ENCODE measurements at places on chromosomes 2 and 18. TPM values are rescaled to one million over a fixed set of nuclear protein-coding genes. Genes with fewer than 3 reads are reported as not detected.

DNA sequence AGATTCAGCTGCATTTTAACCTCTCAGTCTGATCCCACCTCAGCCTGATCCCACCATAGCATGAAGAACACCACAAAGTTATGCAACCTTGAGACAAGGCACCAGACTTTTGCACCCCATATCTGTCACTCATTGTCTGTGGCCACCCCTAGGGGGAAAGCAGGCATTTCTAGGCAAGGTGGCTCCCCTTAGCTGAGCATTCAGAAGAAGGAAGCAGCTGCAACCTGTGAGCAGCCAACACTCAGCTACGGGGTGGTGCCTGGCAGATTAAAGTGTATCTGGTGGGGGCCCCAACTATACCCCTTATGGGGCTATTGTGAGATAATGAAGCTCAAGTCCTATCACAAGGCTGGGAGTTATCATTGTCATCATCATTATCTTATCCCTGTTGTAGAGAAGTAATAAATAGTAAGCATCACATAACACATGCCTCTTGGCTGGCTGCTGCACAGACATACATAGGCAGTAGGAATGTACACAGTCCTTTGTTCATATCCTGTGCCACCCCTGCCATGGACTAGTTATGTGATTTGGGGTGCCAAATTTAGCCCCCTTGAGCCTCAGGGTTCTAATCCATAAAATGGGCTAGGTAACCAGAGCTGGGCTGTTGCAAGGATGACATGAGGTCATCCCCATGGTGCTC lies 20.6 kb upstream of the TMEM163 start:
- DNase-seq: no peak

DNA sequence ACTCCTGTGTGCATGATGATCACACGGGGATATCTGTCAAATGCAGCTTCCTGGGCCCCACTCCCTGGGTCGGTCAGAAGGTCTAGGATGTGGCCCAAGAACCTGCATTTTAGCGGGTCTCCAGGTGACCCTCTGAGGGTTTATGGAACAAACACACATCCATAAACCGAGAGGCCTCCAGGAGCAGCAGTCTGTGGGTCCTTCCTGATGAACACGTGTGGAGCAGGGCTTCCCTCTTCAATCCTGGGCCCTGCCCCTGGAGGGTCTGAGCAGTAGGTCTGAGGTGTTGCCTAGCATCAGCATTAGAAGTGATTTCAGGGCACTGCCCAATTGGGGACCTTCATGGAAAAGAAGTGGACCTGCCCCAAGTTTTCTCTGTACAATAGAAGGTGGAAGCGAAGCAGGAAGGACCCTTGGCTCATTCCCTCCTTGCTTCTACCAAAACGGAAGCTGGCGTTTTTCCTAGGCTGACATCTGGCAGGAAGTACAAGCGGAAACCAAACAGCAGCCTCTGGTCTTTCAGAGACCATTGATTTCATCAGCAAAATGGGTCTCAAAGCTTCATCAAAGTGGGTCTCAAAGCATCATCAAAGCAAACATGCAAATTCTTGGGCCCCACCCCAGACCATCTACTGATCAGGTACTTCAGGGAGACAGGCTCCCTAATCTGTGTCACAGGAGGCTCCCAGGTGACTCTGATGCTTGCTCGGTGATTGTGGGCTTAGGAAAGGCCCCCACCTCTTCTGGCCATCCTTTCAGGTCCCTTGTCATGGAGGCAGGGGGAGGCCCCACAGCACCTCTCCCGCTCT lies 30.7 kb downstream of the INO80C start:
- no peak for DNase-seq

DNA sequence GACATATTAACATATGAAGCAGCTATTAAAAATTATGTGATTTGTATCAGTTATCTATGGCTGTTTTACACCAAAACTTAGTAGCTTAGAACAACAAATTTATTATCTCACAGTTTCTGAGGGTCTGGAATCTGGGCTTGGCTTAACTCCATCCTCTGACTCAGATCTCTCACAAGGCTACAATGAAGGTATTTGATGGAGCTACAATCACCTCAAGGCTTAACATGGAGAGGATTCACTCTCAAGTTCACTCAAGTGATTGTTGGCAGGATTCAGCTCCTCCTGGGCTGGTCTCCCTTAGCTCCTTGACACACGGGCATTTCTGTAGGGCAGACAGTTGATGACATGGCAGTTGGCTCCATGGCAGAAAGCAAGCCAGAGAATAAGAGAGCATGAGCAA lies 133.0 kb upstream of the SLC14A2 start:
- no peak for DNase-seq

DNA sequence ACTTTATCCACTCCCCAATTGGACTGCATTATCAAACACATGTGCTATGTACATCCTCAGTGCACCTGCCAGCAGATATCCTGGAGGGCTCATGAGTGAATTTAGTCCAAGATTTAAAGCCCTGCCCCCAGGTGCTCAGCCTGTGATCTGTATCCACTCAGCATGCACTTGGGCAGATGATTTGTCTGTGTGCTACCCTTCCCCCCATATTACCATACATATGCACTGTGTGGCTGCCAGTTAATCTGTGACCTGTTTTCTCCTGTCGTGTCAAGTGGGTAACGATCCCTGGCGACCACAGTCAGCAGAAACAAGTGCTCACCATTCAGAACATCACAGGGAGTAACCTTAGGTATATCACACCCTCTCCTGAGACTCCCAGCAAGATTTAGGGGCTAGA lies 10.2 kb downstream of the NAGK start:
- DNase-seq: no peak

GRCh38 chr2:10159086-10159485 lies 36.5 kb downstream of the RRM2 start:
- DNase-seq: no peak

DNA sequence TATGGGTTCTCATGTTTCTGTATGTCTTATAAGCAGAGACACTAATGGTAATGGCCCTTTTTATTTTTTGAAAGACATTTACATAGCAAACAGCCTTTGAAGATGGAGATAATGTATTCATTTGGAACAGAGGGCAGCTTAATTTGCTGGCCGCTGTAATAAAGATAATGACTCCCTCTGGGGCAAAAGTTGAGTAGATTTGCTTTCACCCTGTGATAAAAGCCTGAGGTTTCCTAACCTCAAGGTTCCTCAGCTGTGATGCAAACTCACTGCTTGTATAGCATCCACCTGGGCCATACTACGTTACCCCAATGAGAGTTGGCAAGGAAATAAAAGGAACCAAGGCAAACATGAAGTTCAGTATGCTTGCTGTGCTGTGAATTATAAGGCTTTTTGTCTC lies 54.8 kb downstream of the TEX51 start:
- DNase-seq: no peak

GRCh38 chr2:99187011-99187410 lies 6.0 kb downstream of the MRPL30 start:
- DNase-seq: no peak

- DNase-seq: peak; percentile 79
Observed at GRCh38 chr2:241559323-241560161, 997 bp downstream of the BOK start.

DNA sequence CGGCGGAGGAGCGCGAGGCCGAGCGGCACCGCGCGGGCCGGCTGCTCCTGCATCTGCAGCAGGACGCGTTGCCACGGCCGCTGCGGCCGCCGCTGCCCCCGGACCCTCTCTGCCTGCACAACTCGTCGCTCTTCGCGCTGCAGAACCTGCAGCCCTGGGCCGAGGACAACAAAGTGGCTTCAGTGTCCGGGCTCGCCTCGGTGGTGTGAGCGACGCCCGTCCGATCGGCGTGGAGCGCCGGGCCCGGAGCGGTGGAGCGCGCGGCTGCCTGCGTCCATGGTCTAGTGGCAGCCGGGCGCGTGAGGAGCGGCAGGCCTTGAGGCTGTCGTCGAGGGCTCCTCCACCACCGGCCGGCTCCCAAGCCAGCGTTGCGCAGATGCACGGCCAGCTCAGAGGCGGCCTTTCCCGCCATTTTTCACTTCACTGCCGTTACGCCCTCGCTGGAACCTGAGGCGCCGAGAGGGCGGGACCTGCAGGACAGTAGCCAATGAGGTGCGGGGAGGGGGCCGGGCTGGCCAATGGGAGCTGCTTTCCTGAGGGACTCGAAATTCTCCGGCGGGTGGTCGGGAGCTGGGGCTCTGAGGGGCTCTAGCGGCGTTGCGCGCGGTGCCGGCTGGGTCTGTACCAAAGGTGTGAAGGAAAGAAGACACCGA lies 1.9 kb downstream of the TLX2 start:
- peak; percentile 54 for DNase-seq

DNA sequence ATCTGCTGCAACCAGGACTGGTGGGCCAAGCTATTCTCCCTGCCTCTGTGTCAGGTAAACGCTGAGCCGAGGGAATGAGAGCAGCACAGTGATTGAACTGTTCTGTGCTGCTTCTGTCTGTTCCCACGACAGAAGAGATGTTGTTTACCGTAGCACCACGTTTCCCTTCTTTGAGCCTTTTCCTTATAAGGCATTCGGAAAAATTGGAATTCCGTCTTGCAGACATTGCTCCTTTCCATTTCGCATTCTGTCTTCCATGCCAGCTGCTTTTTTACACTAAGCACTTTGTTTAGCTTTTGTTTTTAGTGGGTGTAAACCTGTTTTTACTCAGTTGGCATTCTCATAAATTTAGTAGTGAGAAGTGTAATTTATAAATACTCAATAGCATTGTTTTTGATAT lies 103.1 kb downstream of the ZNF236 start:
- no peak for DNase-seq

DNA sequence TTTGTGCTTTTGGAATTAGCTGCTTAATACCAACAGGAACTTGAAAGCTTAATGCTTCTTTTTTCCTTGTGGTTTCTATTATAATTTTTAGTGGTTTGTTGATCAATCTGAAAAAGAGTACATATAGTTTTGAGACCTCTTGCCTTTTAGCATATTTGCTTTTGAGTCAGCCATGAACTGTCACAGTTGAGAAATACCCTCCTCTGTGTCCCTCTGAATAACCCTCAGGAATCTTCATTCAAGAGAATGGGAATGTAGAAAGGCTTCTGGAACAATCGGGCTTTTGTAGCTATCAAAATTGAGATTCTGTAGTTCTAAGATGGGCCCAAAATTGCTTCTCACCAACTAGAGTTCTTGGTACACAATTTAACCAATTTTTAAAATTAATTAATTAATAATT lies 451.1 kb upstream of the TRIB2 start:
- DNase-seq: no peak

- DNase-seq: no peak
Observed at GRCh38 chr18:77062518-77063003, 70.0 kb downstream of the MBP start.

DNA sequence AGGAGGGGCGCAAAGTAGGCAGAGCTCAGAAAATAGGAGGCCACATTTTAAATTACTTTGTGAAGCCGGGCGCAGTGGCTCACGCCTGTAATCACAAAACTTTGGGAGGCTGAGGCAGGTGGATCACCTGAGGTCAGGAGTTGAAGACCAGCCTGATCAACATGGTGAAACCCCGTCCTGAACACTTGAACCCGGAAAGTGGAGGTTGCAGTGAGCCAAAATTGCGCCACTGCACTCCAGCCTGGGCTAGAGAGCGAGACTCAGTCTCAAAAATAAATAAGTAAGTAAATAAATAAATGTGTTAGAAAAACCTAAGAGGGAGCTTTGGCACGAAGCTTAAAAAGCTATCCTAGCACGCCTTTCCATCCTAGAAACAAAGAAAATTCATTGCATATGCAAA lies 105.5 kb downstream of the TFCP2L1 start:
- DNase-seq: no peak

DNA sequence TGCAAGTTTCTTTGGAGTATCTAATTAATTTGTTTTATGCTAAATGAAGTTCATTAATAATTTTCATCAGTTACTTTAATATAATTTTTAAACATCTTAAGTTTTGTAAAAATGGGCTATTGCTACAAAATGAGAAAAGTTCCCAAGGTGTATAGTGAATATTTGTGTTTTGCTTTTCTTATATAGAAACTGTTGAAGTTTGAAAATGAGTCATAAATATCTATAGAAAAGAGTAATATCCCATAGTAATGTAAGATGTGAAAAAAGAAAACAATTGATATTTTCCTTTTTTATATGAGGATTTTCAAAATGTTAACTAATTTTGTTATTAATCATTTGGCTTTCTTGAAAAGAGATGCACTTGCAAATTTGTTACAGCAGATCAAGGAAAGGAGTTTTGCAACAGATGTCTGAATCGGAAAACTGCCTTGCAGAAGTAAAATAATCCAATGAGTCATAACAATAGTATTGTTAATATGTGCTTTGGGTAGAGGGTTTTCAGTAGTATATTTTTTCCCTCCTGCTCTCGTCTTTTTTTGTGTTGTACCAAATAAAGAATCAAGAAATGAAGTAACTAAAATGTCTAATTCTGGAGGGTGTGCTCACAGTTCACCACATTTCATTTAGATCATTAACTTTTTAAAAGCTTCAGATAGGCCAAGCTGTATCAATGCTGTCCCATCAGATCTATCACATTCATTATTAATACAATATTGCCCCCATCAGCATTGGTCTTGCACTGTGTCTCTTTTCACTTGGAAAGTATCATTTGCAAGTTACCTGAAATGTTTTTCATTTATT lies 15.5 kb downstream of the DUSP19 start:
- no peak for DNase-seq

GRCh38 chr2:46010925-46011490 lies 286.2 kb upstream of the EPAS1 start:
- DNase-seq: no peak

GRCh38 chr2:121336528-121337294 lies 51.7 kb upstream of the TFCP2L1 start:
- no peak for DNase-seq

- DNase-seq: no peak
Observed at GRCh38 chr2:11065833-11066485, 89.3 kb upstream of the SLC66A3 start.

DNA sequence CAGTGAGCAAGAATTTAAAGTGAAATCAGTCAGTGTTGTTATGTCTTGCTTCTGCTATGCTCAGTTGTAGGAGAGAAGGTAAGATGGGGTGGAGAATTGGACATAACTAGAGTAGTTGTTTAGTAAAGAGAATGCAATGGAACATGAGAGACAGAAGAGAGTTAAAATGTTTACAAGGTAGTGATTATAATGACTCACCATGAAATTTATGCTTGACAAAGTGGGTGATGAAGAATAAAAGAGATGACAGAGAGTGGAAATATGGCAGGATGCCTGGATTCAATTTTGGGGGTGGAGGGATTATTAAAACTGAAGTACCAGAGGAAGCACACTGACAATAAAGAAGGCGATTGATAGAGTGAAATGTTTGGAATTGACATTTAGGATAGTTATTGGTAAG lies 10.6 kb downstream of the SCG2 start:
- DNase-seq: no peak

Gene GAREM2
- total RNA-seq: 22.6 TPM

Gene FEV
- 0.37 TPM for total RNA-seq

Gene SLC11A1
- total RNA-seq: 15.3 TPM

Gene MPP4
- 0.45 TPM for total RNA-seq

Gene KCNG2
- 2.1 TPM for total RNA-seq

Gene SRD5A2
- not detected for total RNA-seq

Gene PDCD1
- not detected for total RNA-seq
